ENCODE measurements at places on chromosomes 5 and 9. TPM values are rescaled to one million over a fixed set of nuclear protein-coding genes. Genes with fewer than 3 reads are reported as not detected.

- DNase-seq, result no peak
Measured at GRCh38 chr9:77896938-77897667, 134.5 kb downstream of the GNAQ start.

GRCh38 chr5:94811331-94811730, 192.9 kb downstream of the SLF1 start:
- DNase-seq, result no peak

Gene SLCO6A1
- total RNA-seq, result not detected

DNA sequence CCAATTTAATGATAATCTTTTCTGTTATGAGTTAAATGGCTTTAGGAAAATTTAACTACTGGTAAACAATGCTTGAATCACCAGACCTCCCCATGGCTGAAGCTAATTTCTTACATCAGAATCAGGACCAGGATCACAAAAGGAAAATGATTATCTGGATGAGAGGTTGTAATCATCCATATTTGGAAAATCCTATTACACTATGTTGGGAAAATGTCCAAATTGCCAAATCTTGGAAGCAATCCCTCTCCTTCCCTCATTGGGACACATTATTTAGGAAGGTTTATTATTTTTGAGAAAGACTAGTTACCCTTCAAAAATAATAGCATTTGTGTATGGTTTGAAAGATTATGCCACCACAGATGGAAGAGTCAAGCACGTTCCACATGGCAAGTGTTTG, 130.7 kb upstream of the MINAR2 start:
- no peak for DNase-seq

DNA sequence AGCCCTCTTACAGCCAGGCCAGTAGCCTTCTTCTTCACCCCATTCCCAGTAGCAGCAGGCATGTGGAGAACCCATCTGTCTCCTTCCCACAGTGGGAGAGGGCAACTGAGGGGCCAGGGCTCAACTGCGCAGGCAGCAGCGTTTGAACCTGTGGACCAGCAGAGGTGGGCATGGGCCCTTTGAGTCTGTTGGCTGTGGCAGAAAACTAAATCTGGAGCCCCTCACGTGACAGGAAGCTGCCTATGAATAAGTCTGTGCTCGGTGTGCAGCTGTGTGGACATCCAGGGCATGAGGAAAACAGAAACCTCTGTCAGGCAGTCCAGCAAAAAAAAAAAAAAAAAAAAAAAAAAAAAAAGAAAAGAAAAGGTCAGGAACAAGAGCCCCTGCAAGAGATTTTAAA, 189.2 kb upstream of the NR3C1 start:
- no peak for DNase-seq

Gene BARX1
- total RNA-seq, result not detected

Gene GPX8
- total RNA-seq, result 1.3 TPM

DNA sequence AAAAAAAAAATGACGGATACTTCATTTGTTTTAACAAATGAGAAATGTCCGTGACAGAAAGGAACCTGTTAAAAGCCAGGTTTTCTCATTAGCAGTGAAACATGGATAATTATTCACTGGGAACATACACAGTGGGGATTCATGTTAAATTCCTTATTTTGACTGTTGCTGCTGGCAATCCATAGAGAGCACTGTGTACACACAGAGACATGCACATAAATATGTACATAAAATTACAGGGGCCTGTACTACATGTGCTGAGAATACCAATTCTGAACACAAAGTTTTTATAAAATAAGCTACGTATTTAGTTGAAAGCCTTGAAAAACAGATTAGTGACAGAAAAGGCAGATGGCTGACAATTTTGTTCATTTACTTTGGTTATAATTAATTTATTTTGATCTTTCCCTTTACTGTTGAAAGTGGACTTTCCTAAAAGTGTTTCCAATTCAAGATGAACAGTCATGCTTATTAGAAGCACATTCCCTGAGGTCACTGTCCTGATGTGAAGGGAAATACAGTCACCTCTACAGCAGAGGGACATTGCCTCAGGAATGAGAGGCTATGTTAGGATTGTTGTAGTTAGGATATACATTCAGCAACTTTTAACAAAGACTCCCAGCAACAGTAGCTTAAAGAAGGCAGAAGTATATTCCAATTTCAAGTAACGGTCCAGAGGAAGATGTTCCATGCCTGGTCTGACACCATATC, 166.7 kb downstream of the SAXO1 start:
- DNase-seq, result no peak

- DNase-seq, result no peak
Measured at GRCh38 chr5:79636981-79637733, 24.9 kb downstream of the TENT2 start.

- DNase-seq, result no peak
Measured at GRCh38 chr5:123304777-123305316, 118.4 kb downstream of the CEP120 start.

- DNase-seq, result peak; percentile 51
Measured at GRCh38 chr5:137734962-137735554, 831 bp downstream of the KLHL3 start.

DNA sequence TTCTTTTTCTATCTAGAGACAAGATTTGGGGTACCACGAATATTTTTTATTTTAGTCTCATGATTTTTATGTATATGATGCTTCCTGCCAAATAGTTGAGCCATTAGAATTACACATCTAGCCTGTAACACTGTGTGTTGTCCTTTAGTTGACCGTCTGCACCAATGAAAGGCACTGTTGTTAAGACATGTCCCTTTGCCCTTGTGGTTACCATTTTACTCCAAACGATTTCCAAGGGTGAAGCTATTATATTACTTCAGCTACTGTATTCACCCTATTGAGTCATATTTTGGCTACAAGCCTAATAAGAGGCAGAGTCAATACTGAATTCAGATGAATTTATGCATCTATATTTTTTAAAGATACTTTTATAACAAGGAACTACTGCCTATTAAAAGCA, 207.6 kb downstream of the CETN3 start:
- DNase-seq, result no peak

- peak; percentile 80 for DNase-seq
Measured at GRCh38 chr9:136903041-136903554, 16.8 kb downstream of the TRAF2 start.

DNA sequence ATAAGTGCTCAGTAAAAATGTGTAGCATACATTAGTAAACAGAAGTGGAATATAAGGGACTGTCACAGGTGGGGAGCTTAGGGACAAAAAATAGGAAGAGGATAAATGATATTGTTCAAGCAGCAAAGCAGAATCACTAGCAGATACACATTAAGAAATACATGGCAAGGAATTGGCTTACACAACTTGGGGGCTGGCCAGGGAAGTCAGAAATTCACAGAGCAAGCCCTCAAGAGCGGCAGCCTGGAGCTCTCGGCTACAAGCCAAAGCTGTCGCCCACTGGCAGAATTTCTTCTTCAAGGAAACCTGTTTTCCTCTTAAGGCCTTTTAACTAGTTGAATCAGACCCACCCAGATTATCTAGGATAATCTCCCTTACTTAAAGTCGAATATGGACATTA, 73.0 kb upstream of the SMIM23 start:
- DNase-seq, result no peak

- no peak for DNase-seq
Measured at GRCh38 chr5:88884608-88884877, 1.6 kb upstream of the MEF2C start.

Gene ANKRD31
- not detected for total RNA-seq

DNA sequence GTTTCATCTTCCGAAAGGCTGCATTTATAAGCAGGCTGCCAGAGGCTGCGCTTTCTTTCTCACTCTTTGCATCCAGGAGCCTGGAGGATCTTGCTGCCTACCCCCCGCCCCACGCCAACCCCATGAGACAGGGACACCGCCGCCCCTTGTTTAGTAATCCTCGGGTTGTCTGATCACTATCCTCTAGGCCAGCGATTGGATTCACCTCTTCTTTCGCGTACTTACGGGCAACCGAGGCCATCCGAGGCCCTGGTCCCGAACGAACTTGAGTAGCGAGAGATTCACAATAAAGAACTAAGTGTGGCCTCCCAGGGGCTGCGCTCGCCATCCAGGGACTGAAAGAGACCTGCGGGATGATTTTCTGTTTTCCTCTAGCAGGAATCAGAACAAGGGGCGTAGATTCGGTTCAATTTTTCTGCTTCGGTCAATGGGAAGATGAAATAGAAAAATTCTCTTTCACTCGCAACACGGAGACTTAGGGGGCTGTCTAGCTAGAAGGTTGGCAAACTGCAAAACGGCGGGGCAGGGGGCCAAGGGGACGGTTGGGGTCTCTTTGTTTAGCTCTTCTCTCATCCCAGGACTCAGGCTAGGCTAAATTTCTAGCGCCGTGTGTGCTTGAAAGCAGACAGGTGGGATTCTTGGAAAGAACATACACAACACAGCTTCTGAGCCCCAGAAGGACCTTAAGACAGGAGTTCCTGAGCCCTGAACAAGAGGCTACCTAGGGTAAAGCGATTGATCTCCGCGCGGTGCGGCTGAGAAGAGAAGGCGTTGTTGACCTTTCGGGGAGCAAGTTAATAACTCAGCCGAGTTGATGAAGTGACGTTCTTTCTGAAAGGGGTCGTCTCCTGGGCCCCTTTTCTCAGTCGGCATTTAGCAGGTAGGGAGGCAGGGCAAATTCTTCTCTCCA, 5.8 kb upstream of the ISL1 start:
- DNase-seq, result no peak

GRCh38 chr9:136627703-136628102, 35.0 kb upstream of the EGFL7 start:
- DNase-seq, result no peak

- DNase-seq, result no peak
Measured at GRCh38 chr9:96500696-96501632, 51.0 kb downstream of the HABP4 start.

DNA sequence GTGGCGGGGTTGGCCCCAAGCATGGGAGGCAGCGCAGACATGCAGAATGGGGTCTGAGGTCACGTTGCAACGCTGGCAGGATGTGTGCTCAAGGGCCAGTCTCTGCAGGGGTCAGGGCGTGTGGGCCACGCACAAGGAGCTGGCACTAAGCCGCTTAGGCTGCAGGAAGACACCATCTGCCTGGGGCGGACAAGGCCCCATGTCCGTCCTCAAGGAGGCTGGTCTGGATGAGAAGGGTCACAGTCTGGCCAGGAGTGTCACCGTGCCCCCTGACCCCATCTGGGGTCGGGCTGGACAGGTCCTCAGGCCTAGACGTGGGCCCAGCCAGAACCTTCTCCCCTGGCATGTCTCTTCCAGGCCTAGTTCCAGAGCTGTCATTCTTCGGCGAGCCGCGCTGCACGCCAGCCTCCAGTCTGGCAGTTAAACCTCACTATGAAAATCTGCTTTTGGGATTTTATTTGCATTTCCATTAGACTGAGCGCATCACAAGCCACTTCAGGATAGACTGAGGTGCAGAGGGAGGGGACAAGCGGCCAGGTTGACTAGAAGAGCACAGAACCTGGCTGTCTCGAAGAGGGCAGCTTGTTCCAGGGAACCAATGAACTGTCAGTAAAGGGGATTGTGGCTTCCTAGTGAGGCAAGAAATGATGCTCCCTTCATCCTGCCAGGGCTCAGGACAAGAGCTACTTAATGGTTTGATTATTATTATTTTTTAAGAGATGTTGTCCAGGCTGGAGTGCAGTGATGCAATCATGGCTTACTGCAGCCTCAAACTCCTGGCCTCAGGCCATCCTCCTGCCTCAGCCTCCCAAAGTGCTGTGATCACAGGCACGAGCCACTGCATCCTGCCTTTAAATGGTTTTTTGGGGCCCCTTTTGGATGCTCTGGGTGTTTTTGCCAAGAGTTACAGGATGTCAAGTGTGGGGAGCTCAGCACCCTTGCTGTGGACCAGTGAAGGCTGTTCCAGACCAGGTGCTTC, 4.3 kb downstream of the BRD3OS start:
- DNase-seq, result peak; percentile 19

Gene DAPK1
- 17.4 TPM for total RNA-seq

GRCh38 chr9:19074836-19075235, 25.6 kb downstream of the RRAGA start:
- DNase-seq, result no peak

- no peak for DNase-seq
Measured at GRCh38 chr5:34524123-34524522, 132.0 kb upstream of the RAI14 start.

DNA sequence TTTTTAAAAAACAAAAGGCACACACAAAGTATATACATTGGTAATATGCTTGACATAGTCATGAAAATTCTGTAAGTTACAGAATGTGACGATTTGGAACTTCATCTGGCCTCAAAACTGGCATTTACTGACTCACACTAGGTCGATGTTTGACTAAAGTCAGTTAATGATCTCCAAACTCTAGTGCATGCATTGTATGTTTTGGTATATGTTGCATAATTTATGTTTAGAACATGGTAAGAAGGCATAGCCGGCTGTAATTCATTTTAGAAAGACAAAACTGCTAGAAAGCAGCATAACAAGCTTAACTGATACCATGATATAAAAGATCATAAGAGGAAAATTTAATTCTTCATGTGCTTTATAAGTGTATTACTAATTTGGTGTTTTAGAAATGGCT, 58.6 kb upstream of the RICTOR start:
- DNase-seq, result no peak

DNA sequence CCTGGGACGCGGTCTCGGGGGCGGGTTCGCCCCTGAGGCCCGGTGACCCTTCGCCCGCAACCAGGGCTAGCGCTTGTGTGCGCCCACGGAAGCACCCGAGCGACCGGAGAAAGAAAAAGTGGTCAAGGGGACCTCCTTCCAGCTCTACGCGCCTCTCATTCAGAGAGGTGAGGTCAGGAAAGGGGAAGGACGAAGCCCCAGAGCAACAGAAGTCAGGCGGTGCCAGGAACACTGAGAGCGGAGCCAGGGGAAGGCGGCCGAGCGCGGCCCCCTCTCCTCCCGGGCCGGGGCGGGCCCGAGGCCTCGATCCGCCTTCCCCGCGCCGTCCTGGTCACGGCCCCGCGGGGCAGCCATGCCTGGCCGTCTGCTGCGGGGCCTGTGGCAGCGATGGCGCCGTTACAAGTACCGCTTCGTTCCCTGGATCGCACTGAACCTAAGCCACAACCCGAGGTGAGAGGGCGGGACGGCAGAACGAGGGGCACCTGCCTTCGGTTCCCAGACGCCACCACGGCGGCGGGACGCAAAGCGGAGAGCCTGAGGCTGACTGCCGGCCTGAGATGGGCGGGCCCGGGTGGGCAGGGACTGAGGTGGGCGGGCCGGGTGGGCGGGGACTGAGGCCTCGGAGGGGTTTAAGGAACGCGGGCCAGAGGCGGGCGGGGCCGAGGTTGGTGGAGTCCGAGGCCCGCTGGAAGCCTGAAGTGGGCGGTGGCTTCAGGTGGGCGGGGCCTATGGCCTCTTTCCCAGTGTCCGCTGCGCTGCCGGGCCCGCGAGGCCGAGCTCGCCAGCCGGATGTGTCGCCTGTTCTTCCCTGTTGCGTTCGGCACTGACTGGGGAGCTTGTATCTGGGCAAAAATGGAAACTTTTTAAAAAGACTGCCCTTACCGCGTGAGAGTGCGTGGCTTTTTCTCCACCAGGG, at the start of gene SETD9:
SETD9 (plus strand) TSS at position 303 of the 916 bp plus-strand sequence; CDS start at position 353, 50 bp downstream.
- DNase-seq, result peak; percentile 99

Gene PLCXD3
- 3.5 TPM for total RNA-seq

GRCh38 chr5:71703941-71704340, 15.1 kb upstream of the CARTPT start:
- DNase-seq, result no peak

Gene SLC12A7
- total RNA-seq, result 47.9 TPM

Gene SELENOP
- total RNA-seq, result 2,891 TPM

Gene SLC34A3
- not detected for total RNA-seq

Gene SLC6A19
- 0.16 TPM for total RNA-seq

- no peak for DNase-seq
Measured at GRCh38 chr5:153318556-153318955, 171.9 kb upstream of the GRIA1 start.

- no peak for DNase-seq
Measured at GRCh38 chr5:108623826-108624225, 123.9 kb upstream of the FER start.

- no peak for DNase-seq
Measured at GRCh38 chr5:104569621-104570020, 1007.0 kb upstream of the NUDT12 start.

Gene GABRA1
- total RNA-seq, result not detected

Gene PCDHGA3
- 0.90 TPM for total RNA-seq
